HAP-1 (cell line): ENCODE measurements at places on chromosomes 1 and 21.

DNA sequence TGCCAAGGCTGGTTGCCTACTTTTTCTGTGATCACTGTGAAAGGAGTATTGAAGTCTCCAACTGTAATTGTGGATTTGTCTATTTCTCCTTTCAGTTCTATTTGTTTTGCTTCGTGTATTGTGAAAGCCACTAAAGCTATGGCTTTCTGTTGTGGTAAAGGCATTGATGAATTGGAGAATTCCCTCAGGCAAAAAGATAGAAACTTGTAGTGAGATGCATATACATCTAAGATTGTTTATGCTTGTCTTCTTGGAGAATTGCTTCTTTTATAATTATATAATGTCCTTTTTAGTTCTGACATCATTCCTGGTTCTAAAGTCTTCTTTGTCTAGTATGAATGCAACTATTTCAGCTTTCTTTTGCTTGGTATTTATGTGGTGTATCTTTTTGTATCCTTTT, 36.8 kb downstream of the SWT1 start:
- no peak for DNase-seq

DNA sequence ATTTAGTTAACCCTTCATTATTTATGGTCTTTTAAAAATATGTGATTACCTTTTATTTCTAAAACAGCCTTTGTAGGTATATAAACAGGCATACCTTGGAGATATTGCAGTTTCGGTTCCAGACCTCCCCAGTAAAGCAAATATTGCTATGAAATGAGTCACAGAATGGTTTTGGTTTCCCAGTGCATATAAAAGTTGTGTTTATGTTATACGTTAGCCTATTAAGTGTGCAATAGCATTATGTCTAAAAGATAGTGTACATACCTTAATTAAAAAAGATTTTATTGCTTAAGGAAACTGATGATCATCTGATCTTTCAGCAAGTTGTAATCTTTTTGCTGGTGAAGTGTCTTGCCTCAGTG, 44.1 kb downstream of the XCL2 start:
- no peak for DNase-seq

DNA sequence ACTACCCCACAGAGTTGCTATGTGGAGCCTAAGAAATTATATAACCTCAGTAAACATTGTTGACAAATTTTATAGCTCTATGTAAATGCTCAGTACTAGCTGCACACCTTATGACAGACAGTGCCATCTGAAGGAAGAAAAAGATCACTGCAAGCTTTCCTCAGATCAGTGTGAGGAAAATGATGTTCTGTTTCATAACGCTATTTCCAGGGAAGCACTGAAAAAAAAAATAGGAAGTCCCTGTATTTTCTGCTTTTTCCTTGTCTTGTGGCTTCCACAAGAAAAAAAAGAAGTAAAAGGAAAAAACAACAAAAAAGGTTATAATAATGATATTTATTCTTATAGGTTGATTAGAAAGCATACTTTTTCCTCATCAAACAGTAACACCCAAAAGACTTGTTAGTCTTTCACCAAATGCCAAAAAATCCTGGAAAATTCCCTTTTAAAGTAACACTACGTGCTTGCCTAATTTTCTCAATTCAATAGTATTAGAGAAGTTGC, 23.2 kb downstream of the LYST start:
- DNase-seq, result peak; percentile 62

GRCh38 chr1:232302376-232303221, 327.3 kb downstream of the SIPA1L2 start:
- DNase-seq, result no peak

- no peak for DNase-seq
Measured at GRCh38 chr1:6783936-6784559, 1.2 kb upstream of the CAMTA1 start.
